ENCODE measurements at places on chromosomes 1 and 21.

DNA sequence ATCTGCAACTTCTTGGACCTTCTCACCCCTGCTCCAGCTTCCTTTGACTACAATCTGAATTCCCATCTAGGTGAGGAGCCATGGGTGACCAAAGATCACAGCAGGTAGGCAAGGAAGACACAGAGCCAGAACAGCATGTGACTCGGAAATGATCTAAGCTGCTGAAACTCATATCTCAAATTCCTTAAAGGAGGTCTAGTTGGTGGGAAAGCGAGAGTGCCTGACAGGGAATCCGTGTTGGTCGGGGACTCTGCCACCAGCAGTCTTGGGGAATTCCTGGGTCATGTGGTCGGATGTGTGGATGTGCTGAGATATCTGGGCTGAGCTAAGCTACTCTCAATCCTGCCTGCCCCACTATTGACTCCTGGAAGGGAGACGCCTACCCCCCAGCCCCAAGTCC, 3.2 kb upstream of the NUAK2 start:
- DNase-seq = no peak

DNA sequence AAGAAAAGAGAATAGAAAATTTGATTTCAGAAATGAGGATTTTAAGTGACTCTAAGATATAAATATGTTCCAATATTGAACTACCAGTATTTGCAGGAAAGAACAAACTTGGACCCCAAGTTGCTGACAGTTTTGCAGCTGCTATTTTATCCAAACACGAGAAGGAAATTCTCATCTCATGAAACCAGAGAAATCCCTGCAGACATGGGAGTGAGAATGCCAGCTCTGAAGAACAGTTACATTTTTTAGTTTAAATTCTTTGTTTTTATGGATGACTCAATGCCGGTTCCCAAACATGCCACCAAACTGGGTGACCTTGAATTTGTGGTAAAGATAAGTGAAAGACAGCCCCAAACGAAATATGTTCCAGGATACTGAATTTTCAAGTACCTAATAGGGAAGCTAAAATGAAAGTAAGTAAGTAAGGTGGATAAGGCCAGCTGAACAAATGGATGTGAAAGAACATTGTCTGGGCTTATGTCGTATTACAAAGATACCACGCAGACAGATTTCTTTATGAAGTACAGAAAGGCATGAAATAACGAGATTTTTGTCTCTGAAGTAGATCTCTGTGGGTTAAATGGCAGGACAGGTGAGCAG, 19.9 kb downstream of the TLR5 start:
- DNase-seq = no peak

DNA sequence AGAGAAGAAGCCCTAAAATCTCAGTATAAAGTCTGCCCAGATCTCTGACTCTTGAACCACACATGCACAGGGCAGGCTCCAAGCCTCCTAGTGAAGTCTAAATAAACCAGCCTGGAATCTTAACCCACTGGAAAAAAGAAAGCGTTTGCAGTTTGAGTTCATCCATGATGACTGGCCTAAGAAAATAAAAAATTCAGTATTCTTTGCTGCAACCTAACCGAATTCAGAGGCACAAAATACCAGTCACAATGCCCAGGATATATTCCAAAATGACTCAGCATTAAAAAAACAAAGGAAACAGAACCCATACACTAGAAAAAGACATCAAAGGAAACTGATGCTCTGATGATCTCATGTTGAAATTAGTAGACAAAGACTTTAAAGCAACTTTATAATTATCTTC, 269.2 kb downstream of the SDCCAG8 start:
- no peak for DNase-seq

DNA sequence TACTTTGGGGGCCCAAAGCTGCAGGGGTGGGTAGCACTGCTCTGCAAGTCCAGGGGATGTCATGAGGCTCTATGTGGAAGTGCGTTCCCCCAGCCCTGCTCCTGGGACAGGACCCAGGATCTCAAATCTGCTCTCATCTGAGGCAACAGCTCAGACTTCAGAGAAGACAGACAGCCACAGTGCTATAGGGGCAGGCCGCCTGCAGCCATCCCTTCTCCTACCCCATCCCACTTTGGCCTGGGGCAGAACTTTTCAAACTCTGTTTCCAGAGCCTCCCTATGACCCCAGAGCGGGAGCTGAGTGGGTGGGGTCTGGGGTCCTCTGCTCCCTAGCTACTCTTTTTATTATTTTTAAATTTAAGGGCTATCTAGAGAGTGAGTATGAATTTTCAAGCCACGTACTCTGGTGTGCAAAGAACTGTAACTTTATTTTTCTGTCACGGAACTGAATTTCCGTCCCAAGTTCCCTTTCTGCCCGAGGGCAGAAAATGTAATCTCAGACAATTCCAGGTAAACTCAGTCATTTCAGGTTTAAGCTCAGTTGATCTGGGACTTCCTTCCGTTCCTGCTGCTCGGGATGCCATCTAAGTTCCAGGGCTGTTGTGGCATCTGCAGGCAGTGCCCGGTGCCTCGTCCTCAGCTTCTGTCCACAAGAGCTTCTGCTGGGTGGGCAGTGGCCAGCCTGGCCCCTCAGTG, 98.3 kb downstream of the ACTL8 start:
- DNase-seq = no peak

GRCh38 chr1:229058111-229058561, 212.8 kb upstream of the RAB4A start:
- peak; percentile 50 for DNase-seq

DNA sequence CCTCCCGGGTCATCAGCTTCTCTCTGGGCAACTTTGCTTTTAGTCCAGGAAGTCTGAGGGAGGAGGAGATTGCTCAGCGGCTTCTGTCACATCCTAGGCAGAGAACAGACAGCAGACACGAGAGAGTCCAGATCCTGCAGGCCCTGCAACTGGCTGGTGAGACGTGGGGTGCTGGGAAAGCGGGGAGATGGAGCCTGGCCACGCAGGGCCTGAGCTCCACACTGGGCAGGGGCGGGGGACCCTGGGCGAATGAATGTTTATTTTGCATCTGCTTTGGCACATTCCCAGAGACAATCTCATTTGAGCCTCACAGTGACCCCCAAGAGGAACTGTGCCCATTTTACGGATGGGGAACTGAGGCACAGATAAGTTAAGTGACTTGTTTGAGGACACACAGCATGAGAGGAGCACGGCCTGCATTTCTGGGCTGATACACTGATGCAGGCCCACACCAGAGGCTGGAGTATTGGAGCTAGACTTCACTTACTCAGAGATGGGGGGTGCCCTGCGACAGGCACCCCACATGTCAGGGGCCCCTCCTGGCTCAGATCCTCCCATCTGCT, 9.6 kb downstream of the C1orf167 start:
- DNase-seq = no peak

GRCh38 chr1:33031506-33031905, 5.2 kb downstream of the AK2 start:
- no peak for DNase-seq

- no peak for DNase-seq
Measured at GRCh38 chr1:174800876-174801275, 198.9 kb upstream of the CACYBP start.

GRCh38 chr1:226029093-226029496, 30.0 kb upstream of the SDE2 start:
- DNase-seq = no peak

GRCh38 chr1:31031330-31032143, 34.0 kb downstream of the PUM1 start:
- no peak for DNase-seq

DNA sequence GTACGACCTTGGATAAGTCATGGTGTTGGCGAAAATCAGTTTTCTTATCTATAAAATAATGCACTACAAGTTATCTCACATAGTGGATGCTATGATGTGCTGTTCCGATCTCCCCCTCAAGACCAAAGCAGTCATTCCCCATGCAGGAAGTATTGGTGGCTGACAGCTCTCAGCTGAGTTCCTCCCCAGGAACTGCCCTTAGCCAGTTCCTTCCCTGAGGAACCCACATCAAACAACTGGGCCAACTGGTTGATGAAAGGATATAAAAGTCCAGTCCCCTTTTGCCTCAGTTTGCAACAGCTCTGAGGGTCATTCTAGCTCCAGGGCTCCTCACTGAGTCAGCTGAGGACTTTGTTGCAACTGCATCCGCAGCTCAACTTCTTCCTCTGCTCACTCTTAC, 16.1 kb upstream of the SLAMF1 start:
- DNase-seq = peak; percentile 83

DNA sequence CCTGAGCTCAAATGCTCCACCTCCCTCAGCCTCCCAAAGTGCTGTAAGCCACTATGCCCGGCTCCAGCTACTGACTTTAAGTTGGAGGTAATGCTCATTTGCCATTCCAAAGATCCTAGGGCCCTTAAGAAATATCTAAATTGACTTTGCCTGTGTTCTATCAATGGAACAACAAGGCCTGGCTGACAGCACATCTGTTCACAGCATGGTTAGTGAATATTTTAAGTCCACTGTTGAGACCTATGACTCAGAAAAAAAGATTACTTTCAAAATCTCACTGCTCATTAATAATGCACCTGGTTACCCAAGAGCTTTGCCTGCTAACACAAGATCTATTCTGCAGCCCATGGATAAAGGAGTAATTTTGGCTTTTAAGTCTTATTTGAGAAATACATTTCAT, 3.5 kb upstream of the SSX2IP start:
- no peak for DNase-seq

GRCh38 chr1:47659146-47659545, 221.3 kb downstream of the FOXD2 start:
- no peak for DNase-seq

GRCh38 chr1:15703562-15703961, 19.4 kb downstream of the PLEKHM2 start:
- peak; percentile 94 for DNase-seq

DNA sequence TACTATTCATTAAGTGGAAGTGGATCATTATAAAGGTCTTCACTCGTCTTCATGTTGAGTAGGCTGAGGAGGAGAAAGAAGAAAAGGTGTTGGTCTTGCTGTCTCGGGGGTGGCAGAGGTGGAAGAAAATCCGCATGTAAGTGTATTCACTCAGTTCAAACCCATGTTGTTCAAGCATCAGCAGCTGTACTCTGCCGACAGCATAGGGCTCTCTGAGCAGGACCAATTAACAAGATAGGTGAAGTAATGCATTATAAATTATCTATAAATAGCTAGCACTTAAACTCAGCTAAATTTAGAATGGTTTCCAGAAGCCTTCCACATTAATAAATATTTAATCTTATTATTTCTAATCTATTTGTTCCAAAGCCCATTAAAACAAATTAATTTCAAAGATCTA, 116.8 kb downstream of the RGS2 start:
- no peak for DNase-seq

GRCh38 chr1:33211972-33212371, 30.1 kb upstream of the TRIM62 start:
- peak; percentile 60 for DNase-seq

- peak; percentile 92 for DNase-seq
Measured at GRCh38 chr1:25727635-25728286, 72.2 kb upstream of the SELENON start.

GRCh38 chr1:176691251-176692228, 228.6 kb downstream of the PAPPA2 start:
- no peak for DNase-seq

GRCh38 chr1:181259026-181259745, 170.7 kb downstream of the IER5 start:
- DNase-seq = peak; percentile 88

GRCh38 chr1:92476071-92476631, 10.6 kb downstream of the GFI1 start:
- DNase-seq = no peak

DNA sequence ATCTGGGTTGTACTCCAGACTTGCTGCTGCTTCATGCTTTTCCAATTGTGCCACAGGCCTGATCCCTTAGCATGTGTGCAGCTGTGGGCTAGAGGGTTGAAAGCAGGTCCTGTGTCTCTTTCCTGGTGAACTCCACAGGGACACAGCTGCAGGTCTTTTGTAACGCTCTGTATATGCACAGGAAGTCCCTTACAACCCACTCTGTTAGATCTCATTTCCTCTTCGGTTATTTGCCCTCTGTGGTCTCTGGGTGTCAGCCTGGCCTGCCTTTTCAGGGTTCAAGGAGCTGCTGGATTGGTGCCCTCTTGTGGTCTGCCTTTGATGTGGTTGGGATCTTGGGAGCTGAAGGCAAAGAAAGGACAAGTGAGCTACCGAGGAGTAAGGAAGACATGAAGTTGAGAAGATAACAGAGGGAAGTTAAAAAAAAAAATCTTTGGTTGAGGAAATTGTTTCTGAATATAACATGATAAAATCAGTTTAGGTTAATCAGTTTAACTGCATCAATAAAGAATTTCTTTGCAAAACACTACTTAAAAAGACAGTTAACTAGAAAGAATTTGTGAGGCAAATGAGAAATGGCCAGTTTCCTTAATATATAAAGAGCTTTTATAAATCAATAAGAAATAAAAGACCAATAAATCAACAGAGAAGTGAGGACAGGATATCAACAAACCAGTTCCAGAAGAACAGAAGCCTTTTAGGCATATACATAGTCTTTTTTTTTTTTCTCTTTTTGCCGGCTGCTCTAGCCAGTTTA, 44.1 kb downstream of the UCK2 start:
- no peak for DNase-seq

- no peak for DNase-seq
Measured at GRCh38 chr1:85681087-85681486, 27.1 kb downstream of the ZNHIT6 start.

GRCh38 chr1:5329068-5329739, 663.0 kb downstream of the NPHP4 start:
- DNase-seq = no peak

- DNase-seq = no peak
Measured at GRCh38 chr1:60386249-60386648, 312.7 kb upstream of the C1orf87 start.

- no peak for DNase-seq
Measured at GRCh38 chr1:17667641-17668040, 87.5 kb upstream of the ACTL8 start.

GRCh38 chr1:50369830-50370229, 53.4 kb downstream of the DMRTA2 start:
- no peak for DNase-seq

- DNase-seq = no peak
Measured at GRCh38 chr1:166511761-166512160, 327.5 kb upstream of the POGK start.

GRCh38 chr1:160309185-160309557, 24.2 kb upstream of the PEX19 start:
- DNase-seq = no peak

DNA sequence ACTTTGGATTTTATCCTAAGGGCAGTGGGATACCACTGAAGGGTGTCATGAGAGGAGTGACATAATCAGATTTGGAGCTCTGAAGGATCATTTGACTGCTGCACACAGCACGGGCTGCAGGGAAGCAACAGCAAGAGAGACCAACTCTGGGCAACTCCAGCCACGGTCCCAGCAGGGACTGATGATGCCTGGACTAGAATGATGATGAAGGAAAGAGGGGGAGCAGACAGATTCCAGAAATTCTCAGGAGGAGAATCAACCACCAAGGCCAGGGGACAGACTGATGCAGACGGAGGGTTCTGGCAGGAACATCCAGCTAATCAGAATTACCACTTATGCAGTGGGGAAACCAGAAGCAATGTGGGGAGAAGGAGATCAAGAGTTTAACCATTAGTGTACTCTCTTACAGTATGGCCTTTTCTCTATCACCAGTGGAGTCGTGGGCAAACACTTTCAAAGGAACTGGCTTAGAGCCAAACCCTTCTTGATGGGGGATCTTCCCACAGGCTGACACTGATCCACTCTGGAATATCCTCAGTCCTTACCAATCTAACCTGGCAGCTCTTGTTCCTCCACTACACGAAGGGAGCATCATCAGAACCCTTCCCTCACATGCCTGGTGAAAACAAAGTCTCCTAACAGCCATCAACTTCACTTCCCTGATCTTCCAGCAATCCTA, 3.3 kb downstream of the URB1 start:
- DNase-seq = no peak

Data from esophagus muscularis mucosa (tissue), 4 donors.